ENCODE measurements at places on chromosomes 1 and 21.

- no peak for DNase-seq
Measured at GRCh38 chr21:16085421-16085820, 355.6 kb downstream of the USP25 start.

DNA sequence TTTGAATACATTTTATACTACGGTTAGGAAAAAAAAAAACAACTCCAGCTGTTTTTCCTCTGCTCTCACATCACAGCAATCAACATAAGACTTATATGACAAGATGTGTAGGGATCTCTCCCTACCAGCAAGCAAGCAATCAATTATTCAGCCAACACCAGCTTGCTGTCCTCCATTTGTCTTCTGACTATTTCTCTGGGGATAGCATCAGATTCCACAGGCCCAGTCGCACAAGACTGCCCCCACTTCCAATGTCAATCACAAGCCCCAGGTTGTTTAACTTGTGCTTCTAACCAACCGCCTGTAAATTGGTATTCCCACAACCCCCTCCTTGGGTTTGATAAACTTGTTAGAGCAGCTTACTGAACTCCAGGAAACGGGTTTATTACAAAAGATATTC is 873.1 kb upstream of the TMPRSS15 start:
- DNase-seq, result no peak

DNA sequence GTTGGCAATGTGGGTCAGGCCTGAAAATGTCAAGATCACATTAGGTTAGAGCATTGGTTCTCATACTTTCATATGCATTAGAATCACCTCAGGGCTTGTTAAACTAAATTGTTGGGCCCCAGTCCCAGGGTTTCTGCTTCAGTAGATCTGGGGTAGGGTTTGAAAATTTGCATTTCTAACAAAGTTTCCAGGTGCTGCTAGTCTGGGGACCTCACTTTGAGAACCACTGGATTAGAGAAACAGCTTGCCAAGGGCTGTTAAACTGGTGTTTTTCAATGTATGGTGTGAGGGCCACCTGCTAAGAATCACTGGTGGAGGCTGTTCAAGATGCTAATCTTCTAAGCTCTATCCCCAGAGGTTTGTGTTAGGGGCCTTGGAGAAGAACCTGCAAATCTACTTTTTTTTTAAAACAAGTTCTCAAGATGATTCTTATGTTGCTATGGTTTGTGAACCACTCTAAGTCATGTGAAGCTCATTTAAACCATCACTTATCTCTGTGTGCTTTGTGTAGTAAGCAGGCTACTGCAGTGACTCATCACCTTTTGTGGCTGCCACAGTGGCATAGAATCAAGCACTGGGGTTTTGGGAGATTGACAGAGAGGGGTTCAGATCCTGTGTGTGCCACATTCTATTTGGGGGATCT is 152.2 kb downstream of the S1PR1 start:
- no peak for DNase-seq

GRCh38 chr1:234897390-234897749 is 231.3 kb downstream of the TOMM20 start:
- no peak for DNase-seq

DNA sequence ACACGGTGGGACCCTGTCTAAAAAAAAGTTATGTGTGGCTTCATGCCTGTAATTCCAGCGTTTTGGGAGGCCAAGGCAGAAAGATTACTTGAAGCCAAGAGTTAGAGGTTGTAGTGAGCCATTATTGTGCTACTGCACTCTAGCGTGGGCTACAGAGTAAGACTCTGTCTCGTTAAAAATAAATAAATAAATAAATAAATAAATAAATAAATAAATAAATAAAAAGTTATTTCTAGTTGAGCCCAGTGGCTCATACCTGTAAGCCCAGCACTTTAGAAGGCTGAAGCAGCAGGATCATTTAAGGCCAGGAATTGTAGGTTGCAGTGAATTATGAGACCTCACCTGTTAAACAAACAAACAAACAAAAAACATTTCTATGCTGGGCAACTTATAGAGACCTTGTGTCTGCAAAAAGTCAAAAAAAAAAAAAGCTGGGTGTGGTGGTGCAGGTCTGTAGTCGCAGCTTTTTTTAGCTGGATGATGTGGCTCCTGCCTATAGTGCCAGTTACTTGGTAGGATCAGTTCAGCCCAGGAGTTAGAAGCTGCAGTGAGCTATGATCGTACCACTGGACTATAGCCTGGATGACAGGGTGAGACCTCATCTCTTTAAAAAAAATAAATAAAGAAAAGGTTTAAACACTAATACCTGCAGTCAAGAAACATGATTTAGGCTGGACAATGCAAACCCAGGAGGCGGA is 25.6 kb downstream of the GON4L start:
- DNase-seq, result no peak

DNA sequence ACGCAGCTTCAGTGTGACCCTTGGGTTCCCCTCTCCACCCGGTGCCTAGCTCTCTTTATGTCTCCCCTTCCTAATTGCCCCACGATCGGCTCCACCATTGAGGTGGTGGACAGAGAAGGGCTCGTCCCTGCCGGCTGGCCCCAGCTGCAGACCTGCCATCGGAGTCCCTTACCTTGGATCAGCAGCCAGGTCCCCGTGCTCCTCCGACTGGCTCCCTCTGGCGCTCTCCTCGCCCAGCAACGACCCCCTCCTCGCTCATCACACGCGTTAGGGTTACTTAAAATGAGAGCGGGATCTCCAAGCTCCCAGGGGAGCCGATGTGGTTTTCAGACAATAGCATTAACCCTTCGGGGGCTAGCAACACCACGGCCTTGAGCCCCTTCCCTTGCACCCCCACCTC is 8.1 kb upstream of the ETV3L start:
- peak; percentile 59 for DNase-seq

- no peak for DNase-seq
Measured at GRCh38 chr1:24923485-24924113, 6.5 kb downstream of the RUNX3 start.

DNA sequence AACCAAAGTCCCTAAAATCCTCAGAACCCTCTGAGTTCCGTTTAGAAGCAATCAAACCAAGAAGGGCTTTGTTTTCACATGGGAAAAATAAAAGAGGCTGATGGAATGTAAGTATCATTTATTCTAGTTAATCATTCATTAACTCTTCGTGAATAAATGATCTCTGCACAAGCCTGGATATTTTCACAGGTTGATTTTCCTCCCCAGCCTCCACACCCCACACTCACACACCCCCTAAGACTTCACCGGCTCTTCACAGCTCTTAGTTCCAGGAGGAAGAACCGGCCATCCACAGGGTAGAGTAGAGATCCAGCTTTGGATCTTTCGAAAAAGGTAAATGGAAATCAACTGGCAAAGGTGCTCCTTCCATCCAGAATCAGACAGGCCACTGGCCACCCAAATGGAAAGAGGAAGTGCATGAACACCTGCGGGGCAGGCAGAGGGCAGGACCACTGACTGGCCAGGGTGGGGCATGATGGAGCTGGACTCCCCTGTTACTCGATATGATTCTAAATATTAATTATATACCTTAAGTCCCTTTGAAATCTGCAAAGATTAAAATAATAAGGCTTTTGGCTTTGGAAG is 10.0 kb downstream of the C1orf198 start:
- no peak for DNase-seq

DNA sequence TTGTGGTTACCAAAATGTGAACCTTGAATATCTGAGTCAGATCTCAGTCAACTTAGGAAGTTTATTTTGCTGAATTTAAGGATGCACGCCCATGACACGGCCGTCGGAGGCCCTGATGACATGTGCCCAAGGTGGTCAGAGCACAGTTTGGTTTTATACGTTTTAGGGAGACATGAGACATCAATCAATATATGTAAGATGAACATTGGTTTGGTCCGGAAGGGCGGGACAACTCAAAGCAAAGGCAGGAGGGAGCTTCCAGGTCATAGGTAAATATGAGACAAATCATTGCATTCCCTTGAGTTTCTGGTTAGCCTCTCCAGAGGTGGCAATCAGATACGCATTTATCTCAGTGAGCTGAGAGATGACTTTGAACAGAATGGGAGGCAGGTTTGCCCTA is 1.0 kb upstream of the PRMT2 start:
- no peak for DNase-seq

GRCh38 chr1:228228601-228229074 is 20.8 kb downstream of the OBSCN start:
- DNase-seq, result no peak

DNA sequence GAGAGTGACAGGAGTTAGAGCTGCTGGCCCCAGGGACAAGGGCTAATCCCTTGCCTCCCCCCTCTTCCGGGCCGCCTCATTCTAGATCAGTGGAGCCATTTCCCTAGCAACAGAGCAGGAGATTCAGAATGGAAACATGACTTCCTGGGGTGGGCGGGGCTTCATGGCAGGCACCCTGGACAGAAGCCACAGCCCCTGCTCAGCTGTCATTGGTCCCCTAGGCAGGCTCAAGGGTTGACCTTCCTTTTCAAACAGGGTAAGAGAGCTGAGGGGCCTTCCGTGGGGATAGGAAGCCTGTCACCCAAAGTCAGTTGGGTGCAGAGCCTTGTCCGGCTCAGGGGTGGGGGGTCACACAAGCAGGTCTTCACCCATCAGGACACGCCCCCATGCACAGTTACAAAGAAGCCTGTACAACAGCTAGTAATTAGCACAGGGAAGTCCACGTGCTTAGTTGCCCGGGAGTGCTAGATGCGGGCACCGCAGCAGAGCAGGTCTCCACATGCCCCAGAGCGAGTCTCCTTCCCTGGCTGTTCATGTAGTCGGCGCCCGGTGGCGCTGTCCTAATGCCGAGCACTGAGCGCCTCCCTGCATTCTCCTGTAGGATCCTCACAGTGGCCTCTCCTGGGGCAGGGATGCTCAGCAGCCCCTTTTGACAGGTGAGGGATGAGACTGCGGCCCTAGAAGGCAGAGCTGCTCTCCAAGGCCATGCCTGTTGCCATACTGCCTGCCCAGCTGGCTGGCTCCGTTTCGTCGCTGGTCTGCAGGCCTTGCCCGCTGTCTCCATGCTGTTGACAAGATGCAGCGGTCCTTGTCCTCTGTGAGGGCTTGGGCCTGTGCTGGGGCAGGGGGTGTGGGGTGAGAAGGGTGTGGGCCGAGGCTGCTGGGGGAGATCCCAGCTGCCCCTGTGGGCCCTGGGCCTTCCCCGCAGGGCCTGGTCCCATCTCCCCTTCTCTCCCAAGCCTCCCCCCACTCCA is 5.1 kb downstream of the TMEM201 start:
- DNase-seq, result peak; percentile 59

DNA sequence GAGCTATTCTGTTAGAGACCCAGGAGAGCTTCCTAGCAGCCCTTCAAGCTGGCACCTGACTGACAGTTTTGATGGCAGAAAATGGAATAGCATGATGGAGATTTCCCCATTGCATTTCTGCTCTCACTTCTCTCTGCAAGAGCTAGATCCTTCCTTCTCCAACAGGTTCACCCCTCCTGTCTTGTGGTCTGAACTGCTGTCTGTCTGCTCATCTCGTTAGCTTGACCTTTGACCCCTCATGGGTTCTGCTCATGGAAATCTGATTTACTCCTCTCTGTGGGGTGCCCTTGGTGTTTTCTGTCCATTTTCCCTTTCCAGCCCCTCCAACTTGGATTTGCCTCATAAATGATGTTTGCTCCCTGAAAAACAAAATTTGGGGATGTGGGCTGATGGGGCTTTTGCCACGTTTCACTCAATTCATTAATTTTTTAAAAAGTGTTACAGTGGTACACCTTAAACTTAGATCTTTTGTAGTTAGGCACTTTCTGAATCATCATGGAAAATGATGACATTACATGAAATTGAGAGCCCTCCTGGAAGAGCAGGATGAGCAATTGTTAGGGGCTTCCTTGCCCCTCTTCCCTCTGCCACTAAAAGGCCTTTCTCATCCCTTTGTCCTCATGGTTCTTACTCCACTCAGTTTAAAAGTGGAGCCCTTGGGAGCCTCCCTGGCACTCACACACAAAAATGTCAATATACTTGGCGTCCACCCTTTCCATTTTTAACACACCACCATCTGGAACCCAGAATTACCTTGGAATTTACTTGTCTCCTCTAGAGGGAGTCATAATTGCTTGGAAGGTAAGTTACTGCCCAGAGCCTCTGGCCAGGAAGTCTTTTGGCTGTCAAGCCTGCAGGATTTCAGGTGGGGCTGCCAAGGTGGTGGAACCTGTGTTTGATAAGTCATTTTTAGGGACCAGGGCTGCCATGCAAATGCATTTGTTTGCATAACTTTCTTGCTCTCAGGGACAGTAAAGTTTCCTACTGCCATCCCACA is 31.9 kb upstream of the IL19 start:
- no peak for DNase-seq

DNA sequence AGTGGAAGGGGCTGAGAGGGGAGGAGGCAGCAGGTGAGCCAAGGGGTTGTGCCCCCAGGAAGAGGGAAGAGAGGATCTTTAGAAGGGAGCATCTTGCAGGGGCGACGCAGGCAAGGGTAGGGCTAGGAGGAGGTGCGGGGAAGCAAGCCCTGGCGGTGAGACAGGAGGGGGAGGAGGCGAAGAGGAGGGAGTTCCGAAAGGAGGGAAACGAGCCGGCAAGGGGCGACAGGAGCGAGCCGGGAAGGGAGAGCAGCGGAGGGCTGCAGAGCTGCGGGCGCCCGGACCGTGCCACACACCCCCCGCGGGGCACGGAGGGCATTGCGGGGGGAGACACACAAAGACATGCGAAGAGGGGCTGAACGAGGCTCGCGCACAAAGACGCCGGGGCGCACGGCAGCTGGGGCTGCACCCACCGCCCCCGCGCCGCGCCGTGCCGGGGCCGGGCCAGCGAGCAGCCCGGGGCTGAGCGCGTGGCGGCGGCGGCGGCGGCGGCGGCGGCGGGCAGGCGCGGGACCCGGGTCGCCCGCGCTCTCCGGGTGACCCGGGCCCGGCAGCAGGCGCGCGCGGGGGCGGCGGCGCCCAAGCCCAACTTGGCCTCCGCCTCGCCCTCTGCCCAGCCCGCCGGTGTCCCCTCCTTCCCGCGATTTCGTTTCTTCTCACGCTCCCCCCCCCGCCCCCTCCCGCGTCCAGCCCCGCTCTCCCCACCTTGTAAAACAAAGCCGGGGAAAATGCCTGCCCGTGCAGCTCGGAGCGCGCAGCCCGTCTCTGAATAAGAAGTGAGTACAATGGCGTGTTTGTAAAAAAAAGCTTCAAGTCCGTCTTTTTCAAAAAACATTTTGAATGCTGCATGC is at the start of gene KCNK2:
Gene KCNK2, plus strand, starts transcription at position 206 of the 851 bp plus-strand sequence. CDS start 649 bp downstream, outside the sequence.
- peak; percentile 68 for DNase-seq

DNA sequence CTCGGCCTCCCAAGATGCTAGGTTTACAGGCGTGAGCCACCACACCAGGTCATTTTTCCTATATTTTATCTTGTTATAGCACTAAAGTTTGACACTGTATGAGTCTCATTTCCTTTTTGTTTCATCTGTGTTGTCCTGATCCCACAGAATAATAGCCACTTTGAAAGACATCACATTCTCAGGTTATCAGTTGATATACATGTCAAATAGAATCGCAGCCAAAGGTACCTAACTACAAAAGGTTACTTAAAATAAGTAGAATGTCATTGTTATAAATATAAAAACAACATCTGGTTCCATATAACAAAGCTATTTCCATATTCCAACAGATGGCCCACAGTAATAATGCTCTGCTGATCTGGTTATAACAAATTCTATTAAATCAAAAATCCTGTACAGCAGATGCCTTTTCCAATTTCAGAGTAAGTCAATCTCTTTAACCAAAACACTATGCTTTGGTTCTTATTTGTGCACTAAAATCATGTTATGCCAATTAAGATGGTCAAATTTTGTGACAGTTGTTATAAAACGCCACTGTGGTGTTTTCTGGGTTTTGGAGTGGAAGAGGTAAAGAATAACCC is 6.0 kb downstream of the FOXJ3 start:
- DNase-seq, result no peak

- DNase-seq, result no peak
Measured at GRCh38 chr1:194062962-194063361, 876.5 kb upstream of the B3GALT2 start.

Measured in upper lobe of left lung (tissue), 6 donors.